ENCODE measurements at places on chromosomes 6 and 20. TPM values are rescaled to one million over a fixed set of nuclear protein-coding genes. Genes with fewer than 3 reads are reported as not detected.

DNA sequence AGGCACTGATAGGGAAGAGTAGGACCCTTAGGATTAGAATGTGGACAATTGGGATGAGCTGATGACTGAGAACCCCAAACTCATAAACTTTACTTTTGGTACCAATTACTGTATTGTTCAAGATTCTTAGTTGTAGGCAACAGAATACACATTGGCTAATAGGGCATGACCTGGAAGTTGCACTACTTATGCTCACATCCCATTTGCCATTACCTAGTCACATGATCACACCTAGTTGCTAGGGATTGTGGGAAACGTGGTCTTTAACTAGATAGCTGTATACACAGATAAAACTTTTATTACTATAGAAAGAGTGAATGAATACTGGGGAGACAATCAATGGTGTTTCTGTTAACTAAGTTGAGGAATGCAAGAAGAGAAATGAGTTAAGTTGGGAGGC is 113.4 kb upstream of the AKIRIN2 start:
- H3K36me3 ChIP-seq, result no peaks in the 10 kb centered on the region
- no peak overlapping the region for H3K27ac ChIP-seq
- no peaks in the 10 kb centered on the region for H3K4me1 ChIP-seq
- no peak overlapping the region for H3K4me3 ChIP-seq
- no peaks in the 10 kb centered on the region for H3K27me3 ChIP-seq

DNA sequence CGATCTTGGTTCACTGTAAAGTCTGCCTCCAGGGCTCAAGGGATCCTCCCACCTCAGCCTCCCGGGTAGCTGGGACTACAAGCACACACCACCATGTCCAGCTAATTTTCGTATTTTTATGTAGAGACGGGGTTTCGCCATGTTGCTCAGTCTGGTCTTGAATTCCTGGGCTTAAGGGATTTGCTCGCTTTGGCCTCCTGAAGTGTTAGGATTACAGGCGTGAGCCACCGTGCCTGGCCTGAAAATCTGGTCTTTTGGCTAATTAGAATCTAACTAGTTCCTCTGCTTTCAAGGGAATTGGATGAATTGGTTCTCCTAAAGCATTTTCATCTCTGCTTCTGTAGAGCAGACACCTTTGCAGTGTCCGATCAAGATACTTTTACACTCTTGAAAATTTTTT is 51.3 kb downstream of the NCOA3 start:
- no peak overlapping the region for H3K27ac ChIP-seq
- H3K27me3 ChIP-seq, result no peaks in the 10 kb centered on the region
- H3K36me3 ChIP-seq, result peaks cover 16% of the 10 kb centered on the region
- no peak overlapping the region for H3K4me3 ChIP-seq
- DNase-seq, result no peak

DNA sequence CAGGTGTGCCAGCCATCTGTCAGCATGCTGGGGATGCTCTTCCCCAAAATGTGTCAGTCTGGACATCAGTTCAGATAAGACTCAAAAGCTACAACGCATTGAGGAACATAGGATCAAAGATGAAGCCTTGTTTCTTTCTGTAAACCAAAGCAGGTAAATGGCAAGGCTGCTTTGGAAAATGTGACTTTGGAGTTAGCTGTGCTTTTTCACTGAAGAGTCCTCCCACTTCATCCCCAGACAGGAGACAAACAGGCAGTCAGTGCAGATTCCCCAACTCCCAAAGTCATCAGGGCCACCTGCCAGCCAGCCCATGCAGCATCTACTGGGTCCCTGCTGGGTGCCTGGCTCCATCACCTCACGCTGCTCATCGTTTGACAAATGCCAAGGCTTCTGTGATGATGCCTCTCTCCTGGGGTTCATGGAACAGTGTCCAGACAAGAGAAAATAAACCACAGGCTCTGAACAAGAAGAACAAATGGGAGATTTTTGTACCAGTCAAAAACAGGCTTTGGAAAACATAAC is 205.0 kb upstream of the BTBD3 start:
- H3K27ac ChIP-seq, result no peak overlapping the region
- DNase-seq, result no peak
- H3K4me1 ChIP-seq, result no peaks in the 10 kb centered on the region
- no peaks in the 10 kb centered on the region for H3K36me3 ChIP-seq
- no peaks in the 10 kb centered on the region for H3K27me3 ChIP-seq

DNA sequence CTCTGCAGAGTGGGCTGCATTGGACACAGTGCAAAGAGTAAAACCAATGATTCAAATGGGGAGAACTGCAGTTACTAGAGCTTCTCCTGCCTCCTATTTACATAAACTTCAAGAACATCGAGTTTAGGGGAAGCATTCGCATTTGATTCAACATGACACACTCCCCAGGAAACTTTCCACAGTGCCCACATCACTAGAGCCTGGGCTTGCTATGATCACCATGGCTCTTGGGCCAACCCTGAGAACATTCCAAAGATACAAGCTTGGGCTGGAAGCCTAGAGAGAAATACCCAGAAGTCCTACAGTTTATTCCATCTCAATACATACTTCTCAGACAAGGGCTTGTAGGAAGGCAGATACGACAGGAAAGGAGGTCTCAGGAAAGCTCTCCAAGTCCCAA is 337.9 kb downstream of the CD83 start:
- H3K36me3 ChIP-seq, result no peaks in the 10 kb centered on the region
- H3K27ac ChIP-seq, result no peak overlapping the region
- no peak overlapping the region for H3K4me3 ChIP-seq
- H3K27me3 ChIP-seq, result no peaks in the 10 kb centered on the region
- no peaks in the 10 kb centered on the region for H3K4me1 ChIP-seq
- no peak for DNase-seq

DNA sequence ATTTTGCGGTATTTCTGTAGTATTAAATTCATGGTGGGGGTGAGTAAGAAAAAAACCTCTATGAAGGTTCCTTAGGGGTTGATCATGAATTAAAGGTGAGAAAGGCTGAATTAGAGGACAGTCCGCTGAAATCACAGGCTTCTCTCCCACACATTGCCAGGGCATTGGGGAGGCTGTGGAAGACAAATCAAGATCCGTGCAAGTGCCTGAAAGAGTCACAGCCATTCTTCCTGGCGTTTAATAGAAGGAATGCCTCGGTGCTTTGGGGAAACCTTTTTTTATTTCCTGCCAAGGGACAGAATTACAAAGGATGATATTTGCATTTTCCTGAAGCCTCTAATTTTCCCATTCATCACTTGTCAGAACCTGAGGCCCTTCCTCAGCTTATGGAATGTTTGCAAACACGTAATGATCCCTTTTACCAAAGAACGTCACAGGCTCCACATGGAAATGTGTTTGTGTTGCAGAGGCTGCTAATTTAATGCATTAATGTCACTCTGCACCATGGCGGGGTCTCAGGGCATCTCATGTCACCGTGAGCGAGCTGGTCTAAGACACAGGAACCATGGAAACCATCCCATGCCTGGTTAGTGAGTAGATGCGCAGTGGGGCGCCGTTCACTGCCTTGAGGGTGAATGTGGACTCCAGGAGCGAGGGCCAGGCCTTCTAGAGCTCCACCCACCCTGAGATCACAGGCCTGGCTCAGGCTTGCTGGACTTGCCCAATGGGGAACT is 185.9 kb upstream of the SULF2 start:
- peaks cover 60% of the 10 kb centered on the region for H3K4me1 ChIP-seq
- no peaks in the 10 kb centered on the region for H3K27me3 ChIP-seq
- peak overlapping the region; percentile 100 for H3K27ac ChIP-seq

GRCh38 chr6:41377071-41377470 is 41.7 kb downstream of the NCR2 start:
- no peaks in the 10 kb centered on the region for H3K4me1 ChIP-seq
- 0 out of 2 replicates have a peak, but pooled peaks cover 13% of the 10 kb centered on the region for H3K27me3 ChIP-seq
- H3K27ac ChIP-seq, result no peak overlapping the region
- no peaks in the 10 kb centered on the region for H3K36me3 ChIP-seq
- H3K4me3 ChIP-seq, result no peak overlapping the region

GRCh38 chr6:163419413-163420288 is 5.1 kb downstream of the QKI start:
- H3K27me3 ChIP-seq, result no peaks in the 10 kb centered on the region
- no peak for DNase-seq
- 0 out of 2 replicates have a peak, but pooled peaks cover 3% of the 10 kb centered on the region for H3K36me3 ChIP-seq
- H3K27ac ChIP-seq, result no peak overlapping the region
- H3K4me3 ChIP-seq, result peak overlapping the region; percentile 93

GRCh38 chr6:49540614-49541013 is 9.9 kb upstream of the C6orf141 start:
- H3K4me3 ChIP-seq, result no peak overlapping the region
- H3K4me1 ChIP-seq, result peaks cover 25% of the 10 kb centered on the region
- no peaks in the 10 kb centered on the region for H3K27me3 ChIP-seq
- H3K36me3 ChIP-seq, result no peaks in the 10 kb centered on the region
- H3K27ac ChIP-seq, result peak overlapping the region; percentile 80

The CLDN20 gene
- total RNA-seq, result not detected

DNA sequence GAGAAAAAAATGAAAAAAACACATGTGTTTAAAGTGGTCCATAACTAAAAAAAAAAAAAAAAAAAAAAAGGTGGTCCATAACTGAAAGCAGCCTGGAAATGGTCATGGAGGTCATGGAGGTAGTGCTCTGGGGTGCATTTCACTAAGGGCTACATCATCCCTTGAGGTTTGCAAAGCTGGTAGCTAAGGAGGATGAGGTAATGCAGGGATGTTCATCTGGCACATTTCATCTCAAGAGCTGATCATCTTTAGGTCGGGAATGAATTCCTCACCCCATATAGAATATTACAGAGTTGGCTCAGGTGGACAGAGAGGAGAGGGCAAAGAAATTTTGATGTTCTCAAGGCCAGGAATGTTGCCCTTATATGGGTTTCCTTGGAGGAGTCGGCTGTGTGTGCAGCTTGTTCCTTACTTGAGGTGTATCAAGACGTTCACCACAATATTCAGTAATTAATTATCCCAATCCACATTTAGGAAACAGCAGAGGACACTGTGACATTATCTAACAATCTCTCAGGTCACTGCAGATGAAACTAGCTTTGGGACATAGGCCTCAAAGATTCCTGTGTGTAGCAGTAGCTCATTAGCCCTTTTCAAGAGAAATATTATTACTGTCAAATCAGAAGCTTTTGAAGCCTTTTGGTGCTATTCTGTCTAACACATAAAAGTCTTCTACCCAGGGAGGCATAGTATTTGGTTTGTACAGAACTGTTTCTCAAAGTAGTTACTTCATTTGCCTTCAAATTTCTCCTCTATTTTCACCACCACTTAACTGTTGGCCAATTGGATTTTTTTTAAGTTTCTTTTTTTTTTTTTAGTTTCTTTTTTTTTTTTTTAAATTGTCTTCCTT is 46.8 kb downstream of the CYP24A1 start:
- peaks cover 57% of the 10 kb centered on the region for H3K4me1 ChIP-seq
- H3K27me3 ChIP-seq, result no peaks in the 10 kb centered on the region
- DNase-seq, result no peak

The PLA2G7 gene
- 0.68 TPM for total RNA-seq

The COL9A1 gene
- not detected for total RNA-seq
